HT-29 (cell line): ENCODE measurements at places on chromosomes 5 and 9.

DNA sequence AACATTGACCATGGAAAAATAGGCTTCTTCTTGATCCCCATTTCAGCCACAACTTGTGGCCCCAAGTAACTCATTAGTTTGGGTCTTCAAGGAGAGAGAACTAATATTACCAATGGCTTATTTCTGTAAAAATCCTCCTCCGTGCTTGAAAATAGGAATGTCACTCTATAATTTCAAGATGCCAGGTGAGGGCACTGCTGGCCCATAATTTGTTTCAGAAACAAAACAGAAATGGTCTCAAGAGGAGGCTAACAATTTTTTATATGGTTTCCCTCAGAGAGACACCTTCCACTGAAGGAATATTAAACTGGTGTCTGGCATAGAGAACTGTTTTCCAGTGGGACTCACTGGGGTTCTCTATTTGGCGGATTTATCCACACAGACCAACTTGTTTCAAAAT lies 437.0 kb upstream of the TRPC7 start:
- peak; percentile 2 for DNase-seq

GRCh38 chr9:8261737-8262136 lies 462.2 kb upstream of the DMAC1 start:
- no peak for DNase-seq

DNA sequence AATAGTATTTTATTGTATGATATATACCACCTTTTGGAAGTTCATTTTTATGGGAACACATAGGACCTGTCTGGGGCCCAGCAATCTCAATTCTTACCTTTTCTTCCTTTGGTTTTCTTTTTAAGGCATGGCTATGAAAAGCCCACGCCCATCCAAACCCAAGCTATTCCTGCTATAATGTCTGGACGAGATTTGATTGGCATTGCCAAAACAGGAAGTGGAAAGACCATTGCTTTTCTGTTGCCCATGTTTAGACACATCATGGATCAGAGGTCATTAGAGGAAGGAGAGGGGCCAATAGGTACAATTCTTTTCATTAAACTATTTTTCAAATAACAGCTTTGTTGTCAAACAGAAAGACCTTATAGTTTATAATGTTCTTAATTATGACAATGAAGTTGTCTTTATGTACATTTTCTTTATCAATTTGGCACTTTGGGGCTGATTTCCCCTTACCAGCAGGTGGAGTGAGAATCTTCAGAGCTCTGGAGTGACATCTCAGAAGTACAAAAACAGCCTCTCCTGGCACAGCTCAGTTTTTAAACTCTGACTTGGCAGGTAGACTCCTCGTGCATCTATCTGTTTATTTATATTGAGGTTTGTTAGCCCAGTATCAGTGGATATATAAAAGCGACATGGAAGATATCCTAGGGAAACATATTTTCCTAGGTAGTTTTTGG lies 25.8 kb downstream of the DDX46 start:
- no peak for DNase-seq

DNA sequence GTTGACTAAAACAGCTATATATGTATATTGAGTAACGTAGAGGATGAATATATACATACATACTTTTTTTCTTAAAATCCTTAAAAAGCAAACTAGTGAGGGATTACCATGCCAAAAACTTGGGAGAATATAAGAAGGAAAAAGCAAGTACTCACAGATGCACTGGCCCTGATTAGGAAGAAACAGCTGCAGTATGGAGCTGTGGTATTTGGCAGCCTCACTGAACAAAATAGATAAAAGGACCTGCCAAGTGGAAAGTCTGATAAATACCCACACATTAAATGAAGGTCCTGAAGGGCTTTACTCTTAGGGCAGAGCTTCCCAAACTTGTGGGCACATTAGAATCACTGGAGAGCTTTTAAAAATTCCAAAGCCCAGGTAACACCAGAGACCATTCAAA lies 80.6 kb downstream of the FEM1C start:
- no peak for DNase-seq
